ENCODE measurements at places on chromosomes 4 and X.

DNA sequence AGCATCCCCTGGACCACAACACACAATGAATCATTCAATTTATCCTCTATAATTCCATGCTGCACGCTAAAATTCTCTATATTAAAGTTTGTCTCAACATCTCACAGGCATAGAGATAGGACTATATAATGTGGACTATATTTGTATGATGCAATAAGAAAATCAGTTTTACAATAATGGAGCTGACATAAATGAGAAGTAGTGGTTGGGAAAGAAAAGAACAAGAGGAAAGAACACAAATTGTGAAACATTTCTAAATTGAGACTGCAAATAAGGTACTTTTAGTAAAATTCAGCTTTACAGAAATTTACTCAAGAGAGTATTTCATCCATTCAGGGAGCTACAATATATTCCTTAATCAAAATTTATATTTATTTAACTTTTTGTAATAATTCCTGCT, 120.4 kb downstream of the ARAP2 start:
- DNase-seq, result no peak

DNA sequence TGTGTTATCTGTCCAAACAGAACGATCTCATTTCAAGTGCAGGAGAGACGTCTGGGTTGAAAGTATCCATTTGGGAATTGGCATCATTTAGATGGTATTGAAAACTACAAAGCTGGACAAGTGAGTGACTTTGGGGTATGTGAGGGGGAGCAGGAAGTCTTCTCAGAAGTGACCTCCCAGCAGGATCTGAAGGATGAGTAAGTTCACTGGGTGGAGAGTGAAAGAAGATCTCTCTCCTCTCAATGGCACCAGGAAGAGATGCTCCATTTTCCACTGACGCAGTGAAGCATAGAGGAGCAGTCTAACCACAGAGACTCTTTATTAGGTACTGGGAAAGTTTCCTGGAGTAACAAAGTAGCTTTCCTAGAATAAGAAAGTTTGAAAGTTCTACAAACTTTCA, 161.0 kb downstream of the CPE start:
- no peak for DNase-seq

GRCh38 chrX:16196829-16197228, 29.5 kb downstream of the MAGEB17 start:
- DNase-seq, result no peak

- DNase-seq, result no peak
Measured at GRCh38 chrX:72307646-72308051, 1.9 kb upstream of the CITED1 start.

GRCh38 chr4:166498546-166498945, 625.5 kb downstream of the TLL1 start:
- no peak for DNase-seq

- DNase-seq, result no peak
Measured at GRCh38 chr4:101846550-101846949, 56.0 kb downstream of the BANK1 start.

Measured in stimulated activated CD8-positive, alpha-beta memory T cell treated with anti-CD3 and anti-CD28 coated beads, Interleukin-7, amount 100 ng/mL, for 1 hour (primary cell).